Kidney epithelial cell (primary cell): ENCODE measurements at places on chromosomes 5 and 9. TPM values are rescaled to one million over a fixed set of nuclear protein-coding genes. Genes with fewer than 3 reads are reported as not detected.

DNA sequence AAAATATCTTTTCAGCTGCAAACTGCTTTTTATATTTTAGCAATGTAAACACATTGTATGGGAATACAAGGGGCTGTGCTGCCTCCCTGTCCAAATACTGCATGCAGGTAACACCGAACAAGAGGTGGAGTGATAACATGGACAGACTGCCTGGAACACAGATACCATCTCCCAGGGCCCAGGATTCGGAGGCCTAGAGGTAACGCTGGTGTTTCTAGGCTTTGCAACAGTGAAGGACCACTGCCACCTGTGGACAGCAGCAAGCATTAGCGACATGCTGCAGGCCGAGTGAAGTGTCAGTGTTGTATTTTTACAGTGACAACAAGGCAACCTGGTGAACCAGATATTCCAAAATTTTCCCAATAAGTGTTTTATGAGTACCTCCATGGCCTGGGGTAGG is 379.1 kb downstream of the DMRT2 start:
- peak; percentile 4 for DNase-seq

CDO1 gene
- total RNA-seq, result 9.7 and 11.7 TPM in 2 replicates

GRCh38 chr9:115267790-115268189 is 149.8 kb upstream of the TNC start:
- no peak for DNase-seq

GRCh38 chr9:101737165-101737704 is 1.2 kb downstream of the GRIN3A start:
- DNase-seq, result no peak

CHSY3 gene
- 1.7 and 2.5 TPM in 2 replicates for total RNA-seq

DNA sequence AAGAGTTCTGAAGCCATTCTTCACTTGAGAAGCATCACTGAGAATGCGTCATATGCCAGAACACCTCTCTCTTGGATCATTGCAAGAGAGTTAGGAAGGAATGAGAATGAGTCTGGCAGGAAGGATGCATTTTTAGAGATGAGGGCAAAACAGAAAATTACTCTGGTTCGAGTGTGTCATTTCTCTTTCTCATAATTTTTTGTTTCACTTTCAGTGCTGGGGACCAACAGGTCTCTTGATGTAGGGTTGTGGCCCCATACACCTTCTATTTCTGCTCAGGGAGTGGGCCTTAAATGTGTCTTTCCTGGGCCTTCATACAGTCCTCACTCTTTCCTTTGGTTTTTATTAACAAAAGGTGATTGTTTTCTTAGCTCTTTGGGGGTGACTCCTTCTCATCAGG is 302.4 kb downstream of the NR3C1 start:
- no peak for DNase-seq

- no peak for DNase-seq
Observed at GRCh38 chr9:126502417-126503332, 111.1 kb upstream of the LMX1B start.

DNA sequence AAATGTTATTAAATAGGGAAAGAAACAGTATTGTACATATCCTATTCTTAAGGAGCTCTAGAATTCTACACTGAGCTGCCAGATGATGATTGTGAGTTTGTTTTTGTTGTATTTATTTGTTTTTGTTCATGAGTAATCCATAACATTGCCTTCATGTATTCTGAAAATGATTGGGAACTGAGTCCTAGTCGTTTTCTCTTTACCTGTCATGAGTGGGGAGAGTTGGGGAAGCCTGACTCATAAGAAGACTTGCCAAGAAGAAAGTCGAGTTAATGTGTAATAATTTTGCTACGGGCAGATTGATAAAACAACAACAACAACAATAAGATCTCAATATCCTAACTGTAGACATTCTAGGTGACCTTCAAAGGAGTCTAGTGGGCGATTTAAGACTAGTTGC is 103.8 kb downstream of the ANKRD55 start:
- DNase-seq, result no peak

FAXDC2 gene
- total RNA-seq, result 0.62 and 2.6 TPM in 2 replicates
